NCI-H1417 treated with DMSO at 0.1 percent for 48 hours (cell line): ENCODE measurements at places on chromosomes 13 and 19.

- no peak for DNase-seq
These were observed 1.1 kb upstream of the CHST8 start for GRCh38 chr19:33620611-33621010.

- DNase-seq, result no peak
These were observed 9.5 kb downstream of the IL4I1 start for GRCh38 chr19:49887037-49887664.

DNA sequence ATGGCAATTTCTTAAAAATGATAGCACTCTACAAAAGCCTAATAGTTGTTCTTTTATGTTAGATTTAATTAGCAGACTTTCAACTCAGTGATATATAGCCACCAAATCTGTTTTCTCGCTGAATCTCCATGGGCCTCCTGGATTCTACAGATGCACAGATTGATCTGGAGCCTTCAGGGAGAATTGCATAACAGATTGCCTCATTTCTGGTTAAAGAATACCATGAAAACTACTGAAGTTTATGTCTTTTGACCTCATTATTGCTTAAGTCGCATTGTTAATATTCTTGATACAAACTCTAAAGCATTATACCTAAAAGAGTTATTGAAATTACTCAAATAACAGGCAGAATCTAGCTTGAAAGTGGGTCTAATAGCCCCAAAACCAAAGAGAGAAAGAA, 53.7 kb upstream of the PRR20A start:
- DNase-seq, result no peak

- no peak for DNase-seq
These were observed 14.4 kb upstream of the ANKRD10 start for GRCh38 chr13:110929104-110929777.

GRCh38 chr13:37068962-37069361, 9.5 kb upstream of the SUPT20H start:
- DNase-seq, result no peak
